RPMI7951 (cell line): ENCODE measurements at places on chromosomes 7 and 10.
A peak's percentile ranks its signal among the peaks of the same experiment; 100 is the strongest.

DNA sequence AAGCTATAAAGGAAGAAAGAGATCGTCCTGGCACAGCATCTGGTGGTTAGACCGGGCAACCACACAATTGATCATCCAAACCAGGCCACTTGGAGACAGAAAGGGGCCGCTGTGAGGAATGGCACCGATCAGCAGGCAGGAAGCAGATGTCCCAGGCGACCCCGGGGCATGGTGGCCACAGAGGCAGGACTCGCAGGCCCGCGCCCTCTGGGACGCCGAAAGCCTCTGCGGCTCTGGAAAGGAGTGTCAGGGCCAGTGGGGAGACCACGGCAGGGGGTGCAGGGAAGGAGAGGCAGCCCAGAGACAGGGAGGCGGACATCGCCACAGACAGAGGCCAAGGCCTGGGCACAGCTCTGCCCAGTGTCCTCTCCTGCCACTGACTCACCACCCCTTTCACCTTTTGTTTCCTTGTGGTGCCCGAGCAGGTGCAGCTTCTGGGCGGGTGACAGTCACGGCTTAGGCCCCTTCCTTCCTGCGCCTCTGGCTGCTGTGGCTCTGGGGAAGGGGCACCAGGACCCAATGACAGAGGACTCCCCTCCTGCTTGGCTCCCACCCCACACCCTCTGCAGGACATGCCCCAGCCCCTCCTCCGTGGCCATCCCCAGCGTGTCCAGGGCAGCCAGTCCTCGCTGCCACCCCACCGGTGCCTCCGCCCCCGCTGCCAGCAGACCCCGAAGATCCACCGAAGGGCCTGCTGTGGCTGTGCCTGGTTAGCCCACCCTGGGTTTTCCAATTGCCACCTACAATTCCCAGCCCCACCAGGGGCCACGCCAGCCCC, 10.9 kb downstream of the STK32C start:
- no peak for DNase-seq

DNA sequence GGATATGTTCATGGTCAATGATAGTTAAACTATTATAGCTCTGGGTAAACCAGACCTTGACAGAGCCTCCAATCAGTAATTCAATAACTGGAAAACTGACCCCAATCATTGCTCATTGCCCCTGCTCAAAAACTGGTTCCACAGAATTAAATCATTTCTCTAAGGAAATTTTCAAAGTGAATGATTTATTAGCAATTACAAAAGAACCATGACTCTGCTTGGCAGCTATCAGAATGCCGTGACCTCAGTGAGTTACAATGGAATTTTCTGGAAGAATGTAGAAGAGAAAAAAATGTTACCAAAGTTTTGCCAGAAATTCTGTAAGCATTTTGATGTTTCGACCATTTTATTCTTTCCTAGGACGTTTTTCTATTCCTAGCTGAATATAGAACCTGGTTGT, 106.8 kb upstream of the APBB1IP start:
- DNase-seq: no peak

DNA sequence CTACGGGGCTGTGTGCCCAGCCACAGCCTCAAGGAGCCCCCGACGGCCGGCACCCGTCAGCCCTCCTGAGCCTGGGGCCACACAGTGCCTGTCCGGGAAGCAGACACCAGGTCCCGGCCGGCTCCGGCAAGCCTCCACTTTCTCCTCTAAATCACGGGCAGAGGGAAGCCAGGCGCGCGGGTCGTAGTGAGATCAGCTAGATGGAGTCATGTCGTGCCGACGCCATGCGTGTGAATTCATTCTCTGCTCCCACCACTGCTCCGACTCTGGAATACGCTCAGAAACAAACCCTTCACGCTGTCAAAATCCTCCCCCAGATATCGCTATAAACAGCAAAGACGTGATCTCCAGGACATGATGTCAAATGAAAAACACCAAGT, 93.7 kb upstream of the DNAAF5 start:
- DNase-seq: no peak

- no peak for DNase-seq
Measured at GRCh38 chr10:73763343-73763742, 18.5 kb upstream of the CHCHD1 start.

GRCh38 chr7:121373177-121373576, 22.9 kb downstream of the FAM3C start:
- DNase-seq: no peak

- DNase-seq: no peak
Measured at GRCh38 chr10:85611746-85612377, 754.7 kb downstream of the GRID1 start.

- DNase-seq: no peak
Measured at GRCh38 chr7:50251765-50252164, 52.8 kb upstream of the IKZF1 start.

- DNase-seq: no peak
Measured at GRCh38 chr10:17414484-17414883, 39.9 kb downstream of the ST8SIA6 start.

GRCh38 chr10:68163735-68164134, 54.4 kb downstream of the MYPN start:
- no peak for DNase-seq

GRCh38 chr7:121204537-121204936, 124.3 kb upstream of the WNT16 start:
- DNase-seq: peak; percentile 78

GRCh38 chr7:151697942-151698341, 178.2 kb upstream of the RHEB start:
- no peak for DNase-seq

- DNase-seq: no peak
Measured at GRCh38 chr7:158933468-158934139, 77.2 kb downstream of the DYNC2I1 start.

DNA sequence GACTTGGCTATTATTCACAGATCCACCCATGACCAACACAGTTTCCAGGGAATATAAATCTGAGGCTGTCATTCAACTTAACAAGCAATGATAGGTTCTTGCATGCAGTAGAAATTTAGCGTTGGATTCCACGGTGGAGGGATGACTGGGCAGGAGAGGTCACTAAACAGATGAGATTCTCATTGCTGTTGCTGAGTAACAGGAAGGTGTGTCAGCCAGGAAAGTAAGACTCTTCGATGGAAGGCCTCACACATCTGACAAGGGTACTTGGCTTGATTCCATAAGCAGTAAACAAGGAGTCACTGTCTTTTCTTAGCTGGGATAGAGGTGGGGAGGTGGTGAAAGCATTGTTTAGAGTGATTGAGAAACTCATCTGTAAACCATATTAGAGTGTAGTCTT, 1152.0 kb downstream of the SORCS3 start:
- DNase-seq: peak; percentile 13

DNA sequence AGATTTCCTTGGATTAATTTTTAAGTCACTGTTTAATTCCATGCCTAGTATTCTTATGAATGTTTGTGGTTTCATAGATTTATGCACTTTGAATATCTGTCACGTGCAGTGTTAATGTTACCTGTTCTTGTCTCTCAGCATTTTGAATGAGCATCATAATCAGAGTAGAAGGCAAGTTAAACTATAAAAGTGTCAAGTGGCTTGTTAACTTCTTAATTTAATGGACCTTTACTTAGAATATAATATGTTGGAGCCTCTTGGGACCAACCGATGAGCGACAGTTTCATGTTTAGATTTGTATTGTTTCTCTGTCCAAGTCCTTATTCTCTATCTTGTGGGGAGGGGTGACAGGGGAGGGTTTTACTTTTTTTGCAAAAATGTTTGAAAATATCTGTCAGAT, 50.6 kb upstream of the MTURN start:
- no peak for DNase-seq

DNA sequence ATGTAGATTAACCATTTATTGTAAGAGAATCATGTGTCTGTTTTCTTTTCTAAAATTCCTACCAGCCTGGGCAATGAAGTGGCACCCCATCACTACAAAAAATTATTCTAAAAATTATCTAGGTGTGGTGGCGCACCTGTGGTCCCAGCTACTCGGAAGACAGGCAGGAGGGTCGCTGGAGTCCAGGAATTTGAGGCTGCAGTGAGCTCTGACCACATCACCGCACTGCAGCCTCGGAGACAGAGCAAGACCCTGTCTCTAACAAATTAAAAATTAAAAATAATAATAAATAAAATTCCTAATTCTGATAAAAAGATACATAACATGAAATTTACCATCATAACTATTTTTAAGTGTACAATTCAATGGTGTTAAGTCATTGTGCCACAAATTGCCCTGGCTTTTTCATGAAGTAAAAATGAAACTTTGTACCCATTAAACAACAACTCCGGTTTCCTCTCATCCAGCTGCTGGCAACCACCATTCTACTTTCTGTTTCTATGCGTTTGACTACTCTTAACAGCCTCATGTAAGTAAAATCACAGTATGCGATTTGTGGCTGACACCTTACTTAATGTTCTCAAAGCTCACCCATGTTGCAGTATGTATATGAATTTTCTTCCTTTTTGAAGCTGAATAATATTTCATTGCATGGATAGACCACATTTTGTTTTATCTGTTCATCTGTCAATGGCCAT, 20.6 kb upstream of the USP6NL start:
- DNase-seq: peak; percentile 49

DNA sequence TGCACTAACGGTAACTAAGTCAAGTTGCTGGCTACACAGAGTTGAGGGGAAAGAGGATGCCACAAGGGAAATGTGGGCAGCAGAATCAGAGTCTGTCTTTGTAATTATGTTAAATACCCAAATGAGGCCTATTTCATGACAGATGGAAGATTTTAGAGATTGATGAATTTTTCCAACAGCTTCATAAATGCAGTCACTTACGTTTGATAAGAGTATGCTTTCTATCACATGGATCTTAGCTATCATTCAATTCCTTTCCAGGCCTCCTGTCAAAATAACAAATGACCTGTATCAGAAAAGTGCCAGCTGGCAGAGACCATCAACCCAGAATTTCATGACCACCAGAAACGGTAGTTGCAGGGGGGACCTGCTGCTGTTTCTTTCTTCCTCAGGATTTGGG, 148.4 kb upstream of the PLPP4 start:
- no peak for DNase-seq

GRCh38 chr7:40579401-40579800, 444.6 kb downstream of the SUGCT start:
- no peak for DNase-seq

DNA sequence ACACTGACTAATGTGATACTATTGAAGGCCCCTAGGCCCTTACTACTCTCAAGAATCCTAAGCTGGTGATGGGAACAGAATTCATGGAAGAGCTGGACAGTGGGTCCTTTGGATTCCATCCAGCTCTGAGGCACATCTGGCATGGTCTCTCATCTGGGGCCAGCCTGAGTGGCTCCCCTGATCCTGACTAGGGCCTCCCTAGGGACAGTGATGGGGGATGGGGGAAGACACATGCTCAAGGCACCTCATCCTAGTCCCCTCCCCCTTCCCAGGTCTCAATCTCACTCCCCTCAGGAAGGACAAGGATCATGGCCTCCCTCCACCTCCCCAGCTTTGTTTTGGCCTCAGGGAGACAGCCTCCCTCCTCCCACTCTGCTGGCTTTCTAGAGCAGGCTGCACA, 1.8 kb downstream of the KCNIP2 start:
- DNase-seq: no peak

GRCh38 chr7:129401228-129401966, 32.8 kb upstream of the STRIP2 start:
- DNase-seq: peak; percentile 47

DNA sequence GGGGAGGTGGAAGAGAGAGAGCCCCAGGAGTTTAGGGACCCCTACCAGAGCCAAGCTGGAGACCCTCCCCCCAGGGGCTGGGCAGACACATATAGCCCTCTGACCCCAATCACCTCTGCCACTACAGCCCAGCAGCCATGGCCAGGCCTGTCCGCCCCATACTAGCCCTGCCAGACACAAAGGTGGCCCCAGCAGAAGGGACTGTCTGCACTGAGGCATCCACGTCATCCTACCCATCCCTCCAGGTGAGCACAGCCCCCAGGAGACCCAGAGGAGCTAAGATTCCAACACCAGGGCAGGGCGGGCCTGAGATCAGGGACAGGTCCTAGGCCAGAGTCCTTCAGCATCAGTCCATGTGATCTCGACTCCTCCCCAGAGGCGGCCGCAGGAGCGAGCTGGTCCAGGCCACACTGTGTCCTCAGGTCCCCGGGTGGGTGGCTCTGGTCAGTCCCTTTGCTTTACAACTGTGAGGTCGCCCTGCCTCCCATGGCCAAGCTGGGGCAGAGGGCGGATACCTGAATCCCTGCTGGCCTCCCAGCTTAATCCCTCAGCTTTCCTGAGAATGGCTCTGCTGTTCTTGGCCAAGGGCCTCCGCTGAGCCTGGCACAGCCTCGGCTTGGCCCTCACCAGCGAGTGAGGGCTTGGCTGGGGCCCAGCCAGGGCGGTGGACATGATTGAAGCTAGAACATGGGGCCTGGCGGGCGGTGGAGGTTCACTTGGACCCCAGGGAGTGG, 14.3 kb upstream of the ELN start:
- no peak for DNase-seq

DNA sequence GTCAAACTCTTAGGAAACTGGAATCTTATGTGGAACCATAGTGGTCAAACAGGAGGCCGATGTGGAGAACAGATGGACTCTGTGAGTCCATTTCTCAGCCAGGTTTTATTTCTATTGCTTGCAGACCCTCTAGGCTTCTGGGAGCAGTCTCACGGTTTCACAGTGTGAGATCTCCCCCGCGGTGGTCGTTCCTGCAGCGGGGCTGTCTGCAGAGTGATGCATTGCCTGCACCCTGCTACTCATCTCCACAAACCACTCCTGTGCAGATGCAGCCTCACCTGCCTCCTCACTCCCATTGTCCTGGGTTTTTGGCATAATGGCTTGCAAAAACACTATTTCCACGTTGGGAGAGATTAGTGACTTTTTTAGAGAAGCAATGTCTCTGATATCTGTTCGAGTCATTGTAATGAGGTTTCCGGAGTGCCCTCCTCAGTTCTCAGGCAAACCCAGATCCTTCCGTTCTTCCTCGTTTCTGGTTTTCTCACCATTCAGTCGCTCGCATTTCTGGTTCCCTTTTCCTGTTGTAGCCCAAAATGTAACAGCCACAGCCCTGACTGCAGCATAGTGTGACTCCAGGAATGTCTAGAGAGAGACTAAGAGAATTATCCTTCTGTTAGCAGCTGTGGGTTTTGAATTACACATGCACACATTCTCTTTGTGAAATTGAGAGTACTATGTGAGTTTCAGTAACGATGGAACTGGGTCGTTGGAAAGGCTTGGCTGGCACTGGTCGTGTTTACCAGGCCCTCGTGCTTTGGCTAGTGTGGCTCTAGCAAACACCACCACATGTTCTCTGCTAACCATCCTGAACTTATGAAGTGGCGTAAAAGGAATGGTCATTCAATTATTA, 30.2 kb downstream of the ACADSB start:
- no peak for DNase-seq

- DNase-seq: peak; percentile 82
Measured at GRCh38 chr7:50418086-50418515, 32.0 kb downstream of the FIGNL1 start.

- DNase-seq: peak; percentile 78
Measured at GRCh38 chr10:3096149-3096548, 28.8 kb downstream of the PFKP start.

DNA sequence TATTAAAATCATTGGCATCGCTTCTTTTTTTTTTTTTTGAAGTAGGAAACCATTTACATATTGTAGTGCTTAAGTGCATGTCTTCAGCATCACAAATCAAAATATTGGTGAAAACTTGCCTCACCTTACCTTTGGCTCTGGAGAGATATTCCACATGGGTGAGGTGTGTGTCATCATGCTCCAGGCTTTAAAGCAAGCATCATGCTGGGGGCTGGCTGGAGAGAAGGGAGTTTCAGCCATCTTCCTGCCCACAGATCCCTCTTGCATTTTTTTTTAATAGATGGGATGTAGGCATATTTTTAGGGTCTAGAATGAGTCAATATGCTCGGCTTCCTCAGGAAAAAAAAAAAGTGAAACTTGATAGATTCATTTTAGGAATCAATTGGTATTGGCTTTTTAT, 2.3 kb upstream of the INSYN2A start:
- no peak for DNase-seq

GRCh38 chr10:18683427-18683826, 24.2 kb downstream of the ARL5B start:
- DNase-seq: peak; percentile 51
